ENCODE measurements at places on chromosomes 7 and 10.
A peak's percentile ranks its signal among the peaks of the same experiment; 100 is the strongest.

GRCh38 chr10:21526860-21527597 lies 1.5 kb upstream of the SKIDA1 start:
- DNase-seq, result peak; percentile 78

- DNase-seq, result no peak
These were observed 203.5 kb downstream of the HIBADH start for GRCh38 chr7:27459021-27459730.

- no peak for DNase-seq
These were observed 4.7 kb downstream of the TMEM236 start for GRCh38 chr10:17756557-17757217.

DNA sequence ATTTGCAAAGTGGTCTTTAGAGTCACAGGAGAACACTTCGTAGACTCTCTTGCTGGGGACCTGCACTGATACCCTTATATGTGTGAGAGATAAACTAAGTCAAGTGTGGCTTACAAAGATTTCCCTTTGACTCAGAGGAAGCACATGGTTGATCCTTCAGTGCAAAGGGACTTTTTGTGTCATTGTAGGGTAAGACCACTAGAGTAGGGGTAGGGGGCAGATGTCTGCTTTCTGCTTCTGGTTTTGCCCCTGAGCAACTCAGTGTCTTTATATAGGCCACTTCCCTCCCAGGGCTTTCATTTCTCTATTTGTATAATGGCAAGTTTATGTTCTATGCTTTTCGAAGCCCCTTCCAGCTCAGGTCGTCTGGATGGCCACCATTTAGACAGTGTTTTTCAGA lies 281.7 kb downstream of the SORCS3 start:
- DNase-seq, result no peak

DNA sequence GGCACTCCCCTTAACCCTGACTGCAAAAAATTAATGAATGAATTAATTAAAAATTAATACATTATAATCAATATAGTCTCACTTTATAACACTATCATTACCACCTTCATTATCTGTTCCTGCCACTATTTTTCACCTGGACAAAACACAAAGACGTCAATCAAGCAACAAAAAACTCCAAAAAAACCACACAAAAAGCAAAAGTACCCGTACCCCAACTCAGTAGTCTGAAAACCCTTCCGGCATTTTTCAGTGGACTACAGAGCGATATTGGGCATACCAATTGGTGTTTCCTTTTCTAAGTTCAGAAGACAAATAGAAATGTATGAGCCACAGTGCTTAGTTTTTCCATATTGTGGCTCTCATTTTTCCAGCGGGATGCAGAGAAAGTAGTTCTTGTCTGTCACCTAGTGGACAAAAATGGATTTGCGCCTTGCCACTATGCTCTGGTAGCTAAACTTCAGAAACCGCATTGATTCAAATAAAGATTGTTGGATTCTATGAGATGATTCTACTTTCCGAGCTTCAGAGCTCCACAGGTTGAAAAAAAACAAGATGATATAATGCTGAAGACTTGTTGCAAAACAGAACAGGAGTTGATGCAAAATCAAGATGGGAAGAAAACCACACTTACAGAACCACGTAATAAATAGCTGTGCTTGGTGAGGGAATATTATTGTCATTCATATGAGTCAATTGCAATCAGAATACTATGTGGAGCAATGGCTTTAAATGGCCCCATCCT lies 50.6 kb upstream of the ITGB1 start:
- peak; percentile 52 for DNase-seq

Measured in WTC11 (cell line).